ENCODE measurements at places on chromosomes 2 and 18.

DNA sequence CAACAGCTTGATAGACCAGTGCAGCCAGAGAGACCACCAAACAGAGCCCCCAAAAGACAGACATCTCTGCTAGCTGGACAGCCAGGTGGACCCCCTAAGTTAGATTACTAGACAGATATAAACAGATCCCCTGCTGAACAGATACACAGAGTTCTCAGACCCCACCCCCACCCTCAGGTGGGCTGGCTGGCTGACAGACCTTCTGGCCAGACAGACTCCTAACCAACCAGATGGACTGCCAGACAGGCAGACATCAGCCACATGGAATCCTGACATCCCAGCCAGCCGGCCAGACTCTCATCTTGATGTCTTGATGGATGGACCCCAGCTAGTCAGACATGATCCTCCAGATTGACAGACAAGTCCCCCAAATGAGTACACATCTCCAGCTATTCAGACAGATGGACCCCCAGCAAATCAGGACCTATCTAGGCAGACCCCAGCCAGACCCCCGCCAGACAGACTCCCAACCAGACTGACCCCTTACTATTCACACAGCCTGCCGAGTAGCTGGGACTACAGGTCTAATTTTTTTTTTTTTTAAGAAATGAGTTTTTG lies 18.0 kb downstream of the PTPN18 start:
- no peak for DNase-seq

DNA sequence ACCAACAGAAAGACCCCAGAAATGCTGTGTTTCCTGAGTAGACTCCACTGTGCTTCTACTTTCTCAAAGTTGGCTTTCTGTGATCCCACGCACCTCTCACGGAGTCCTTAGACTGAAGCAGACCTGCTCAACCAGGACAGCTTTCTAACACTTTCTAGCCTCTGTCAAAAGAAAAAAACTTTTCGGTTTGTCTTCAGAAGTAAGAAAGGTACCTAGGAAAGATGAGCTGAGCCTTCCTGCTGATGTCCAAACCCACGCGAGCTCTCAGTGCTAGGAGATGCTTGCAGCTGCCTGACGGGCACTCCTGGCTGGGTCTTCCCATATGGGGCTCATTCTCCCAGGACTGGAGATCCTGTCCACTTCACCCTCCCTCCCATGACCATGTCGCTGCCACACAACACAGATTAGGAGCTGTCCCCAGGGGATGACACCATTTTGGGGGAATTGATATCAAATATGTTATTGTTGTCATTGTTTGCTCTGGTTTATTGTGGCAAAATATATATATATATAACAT lies 49.2 kb upstream of the DAPL1 start:
- DNase-seq: no peak

- DNase-seq: no peak
Observed at GRCh38 chr2:46876741-46877384, 38.7 kb downstream of the MCFD2 start.

- DNase-seq: no peak
Observed at GRCh38 chr18:35740656-35741055, 159.1 kb downstream of the GALNT1 start.

- no peak for DNase-seq
Observed at GRCh38 chr2:150063432-150063889, 424.0 kb downstream of the RND3 start.

- DNase-seq: no peak
Observed at GRCh38 chr2:241724259-241724974, 10.0 kb upstream of the D2HGDH start.

GRCh38 chr2:168149150-168149974 lies 98.0 kb downstream of the STK39 start:
- no peak for DNase-seq

- DNase-seq: no peak
Observed at GRCh38 chr2:186691231-186691630, 2.6 kb upstream of the FAM171B start.

All from stimulated activated CD4-positive, alpha-beta T cell treated with anti-CD3 and anti-CD28 coated beads, Interleukin-1b, Interleukin-23, amount 100 ng/mL, for 24 hours (primary cell).